Purkinje cell (primary cell): ENCODE measurements at places on chromosomes 2 and 18. TPM values are rescaled to one million over a fixed set of nuclear protein-coding genes. Genes with fewer than 3 reads are reported as not detected.

The KYNU gene
- polyA plus RNA-seq: not detected in 2 replicates

The IL37 gene
- polyA plus RNA-seq: not detected in 2 replicates

The BCL11A gene
- polyA plus RNA-seq: 195 and 215 TPM in 2 replicates

The NOSTRIN gene
- 1.6 and 7.5 TPM in 2 replicates for polyA plus RNA-seq

The HOXD4 gene
- polyA plus RNA-seq: not detected in 2 replicates

The MALL gene
- polyA plus RNA-seq: not detected in 2 replicates

The DCDC2C gene
- polyA plus RNA-seq: not detected in 2 replicates

The MPV17 gene
- polyA plus RNA-seq: 142 and 167 TPM in 2 replicates

The RASGRP3 gene
- 1.6 and 5.7 TPM in 2 replicates for polyA plus RNA-seq

The STK17B gene
- polyA plus RNA-seq: 246 and 248 TPM in 2 replicates

The VIL1 gene
- polyA plus RNA-seq: not detected in 2 replicates

The COPS8 gene
- polyA plus RNA-seq: 419 and 451 TPM in 2 replicates

The SFTPB gene
- polyA plus RNA-seq: not detected in 2 replicates

The CFC1 gene
- 0.39 and 0.85 TPM in 2 replicates for polyA plus RNA-seq

The FAP gene
- polyA plus RNA-seq: 3.9 TPM in 1 of 2 replicates, not detected in the other

The RSAD2 gene
- polyA plus RNA-seq: 0.24 TPM in 1 of 2 replicates, not detected in the other

The ABCG5 gene
- 0.48 and 1.3 TPM in 2 replicates for polyA plus RNA-seq

The TUBA4B gene
- not detected in 2 replicates for polyA plus RNA-seq

The LRRTM1 gene
- 1.2 and 1.5 TPM in 2 replicates for polyA plus RNA-seq

The KCTD1 gene
- polyA plus RNA-seq: 196 and 216 TPM in 2 replicates
